SK-MEL-5 (cell line): ENCODE measurements at places on chromosomes 2 and 18. TPM values are rescaled to one million over a fixed set of nuclear protein-coding genes. Genes with fewer than 3 reads are reported as not detected.

- no peak for DNase-seq
These were observed 59.6 kb downstream of the EIPR1 start for GRCh38 chr2:3317871-3318590.

DNA sequence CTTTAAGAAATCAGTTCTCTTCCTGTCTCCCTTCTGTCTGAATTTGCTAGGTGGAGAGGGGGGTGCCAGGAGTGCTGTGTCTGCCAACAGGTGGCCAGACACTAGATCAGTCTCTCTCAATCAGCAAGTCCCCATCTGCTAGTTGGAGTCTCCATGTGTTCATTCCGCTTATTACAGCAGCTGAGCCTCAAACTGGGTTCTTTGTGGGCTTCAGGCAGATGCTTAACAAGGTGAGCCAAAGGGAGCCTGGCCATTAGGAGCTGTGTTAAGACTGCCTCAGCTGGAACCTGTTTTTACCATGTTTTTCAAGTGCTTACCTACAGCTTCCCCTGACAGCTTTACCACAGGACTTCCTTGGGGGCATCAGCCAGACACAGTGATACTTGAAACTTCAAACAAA is 401.9 kb downstream of the LRP1B start:
- DNase-seq, result no peak

- no peak for DNase-seq
These were observed 1.0 kb downstream of the EPHA4 start for GRCh38 chr2:221571025-221571550.

ACMSD gene
- not detected in 2 replicates for total RNA-seq

GRCh38 chr2:240232961-240233884 is 92.8 kb upstream of the OTOS start:
- peak; percentile 78 for DNase-seq

DNA sequence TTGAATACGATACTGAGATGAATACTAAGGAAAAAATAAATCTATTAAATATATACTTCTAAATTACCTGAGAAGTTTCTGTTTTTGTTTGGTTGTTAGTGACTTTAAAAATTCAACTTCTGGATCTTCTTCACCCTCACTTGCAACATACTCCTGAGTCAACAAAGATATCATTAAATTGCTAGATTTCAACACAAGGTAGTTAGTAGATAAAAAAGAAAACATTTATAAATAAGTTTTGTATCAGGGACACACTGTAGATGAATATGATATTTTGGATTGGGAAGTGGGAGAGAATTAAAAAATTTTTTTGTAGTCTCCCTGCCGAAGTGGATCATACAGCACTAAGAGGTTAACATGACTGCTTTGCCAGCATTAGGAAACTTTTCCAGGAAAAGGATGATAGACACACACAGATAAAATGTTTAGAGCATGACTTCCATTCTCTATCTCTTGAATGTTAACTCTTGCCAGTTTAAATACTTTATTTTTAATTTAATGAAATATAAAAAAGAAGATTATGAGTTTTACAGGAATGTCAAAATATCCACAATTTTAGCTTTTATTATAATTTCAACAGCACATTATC is 15.9 kb downstream of the SP9 start:
- no peak for DNase-seq

- peak; percentile 17 for DNase-seq
These were observed 257.0 kb upstream of the GYPC start for GRCh38 chr2:126399001-126399400.

PDE6D gene
- 37.7 and 43.6 TPM in 2 replicates for total RNA-seq

DNA sequence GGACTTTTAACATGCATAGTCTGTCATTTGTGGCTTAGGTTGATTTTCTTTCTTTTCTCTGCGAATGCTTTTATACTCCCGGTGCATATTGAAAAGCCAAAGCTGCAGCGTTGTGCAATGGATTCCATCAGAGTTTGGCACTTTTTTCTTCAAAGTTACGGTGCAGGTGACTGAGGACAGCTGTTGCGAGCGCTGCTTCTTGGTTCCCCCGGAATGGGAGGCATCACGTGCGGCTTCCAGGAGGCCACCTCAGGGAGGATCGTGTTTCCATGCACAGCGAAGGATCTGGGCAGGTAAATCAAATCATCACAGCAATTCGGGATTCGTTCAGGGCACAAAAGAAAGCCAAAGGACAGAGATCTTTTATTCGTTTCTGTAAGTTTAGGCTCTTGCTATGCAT is 109.6 kb upstream of the ALKAL2 start:
- no peak for DNase-seq

SERPINB12 gene
- total RNA-seq, result not detected in 2 replicates

- DNase-seq, result no peak
These were observed 44.5 kb downstream of the COL3A1 start for GRCh38 chr2:189018631-189019030.

DNA sequence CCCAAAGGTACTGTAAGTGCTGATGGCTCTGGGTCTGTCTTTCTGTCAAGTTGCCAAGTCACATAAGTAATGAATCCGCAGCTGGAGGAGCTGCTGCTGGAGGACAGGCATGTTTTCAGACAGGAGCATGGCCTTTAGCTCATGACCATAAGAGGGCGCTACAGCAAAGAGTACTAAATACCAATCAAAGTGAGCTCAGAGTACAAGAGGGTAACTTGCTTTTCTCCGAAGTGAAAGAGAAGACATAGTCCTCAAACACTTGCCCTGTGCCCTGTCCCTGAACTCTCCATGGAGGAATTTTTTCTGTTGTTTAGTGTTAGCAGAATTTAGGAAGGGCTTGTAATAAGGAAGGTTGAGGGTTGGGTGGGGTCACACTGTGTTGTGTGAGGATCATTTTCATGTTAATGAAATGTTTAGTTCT is 58.0 kb upstream of the EML6 start:
- DNase-seq, result peak; percentile 87

RUFY4 gene
- not detected in 2 replicates for total RNA-seq

DNA sequence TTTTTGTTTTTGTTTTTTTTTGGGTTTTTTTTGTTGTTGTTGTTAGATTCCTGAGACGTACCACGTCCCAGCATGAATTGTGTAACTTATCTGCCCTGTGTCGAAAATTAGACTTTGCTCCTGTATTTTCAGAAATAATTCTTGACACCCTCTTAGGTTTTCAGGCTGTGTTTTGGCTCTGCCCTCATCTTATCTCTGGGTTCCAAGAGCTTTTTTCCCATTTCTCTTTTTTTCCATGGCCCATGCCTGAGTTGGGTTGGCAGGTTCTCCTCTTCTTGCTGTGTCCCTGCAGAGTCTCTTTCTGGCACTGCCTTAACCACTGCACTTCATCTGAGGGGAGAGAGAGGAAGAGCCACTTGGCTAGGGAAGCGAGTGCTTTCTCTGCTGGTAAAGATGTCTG is 42.4 kb downstream of the CTIF start:
- no peak for DNase-seq

DNA sequence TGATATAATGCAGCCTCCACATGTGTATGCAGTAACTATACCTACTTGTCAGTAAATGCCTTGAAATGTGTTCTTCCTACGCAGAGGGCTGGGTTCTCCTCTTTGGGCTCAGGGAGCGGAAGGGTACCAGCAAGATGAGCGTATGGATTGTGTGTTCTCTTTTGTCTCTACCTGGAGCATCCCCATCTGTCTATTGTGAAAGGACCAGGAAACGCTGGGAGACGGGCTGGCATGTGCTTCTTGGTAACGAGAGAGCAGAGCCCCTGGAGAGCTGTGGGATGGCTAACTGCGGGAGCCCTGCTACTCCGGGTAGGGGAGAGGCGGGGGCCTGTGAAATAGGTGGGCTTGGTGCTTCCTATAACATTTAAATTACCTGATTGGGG is 80.9 kb downstream of the BCL2 start:
- no peak for DNase-seq

- no peak for DNase-seq
These were observed 305.0 kb upstream of the EPAS1 start for GRCh38 chr2:45992021-45992740.

GRCh38 chr2:241272303-241273209 is 42.9 kb downstream of the HDLBP start:
- DNase-seq, result no peak

DNA sequence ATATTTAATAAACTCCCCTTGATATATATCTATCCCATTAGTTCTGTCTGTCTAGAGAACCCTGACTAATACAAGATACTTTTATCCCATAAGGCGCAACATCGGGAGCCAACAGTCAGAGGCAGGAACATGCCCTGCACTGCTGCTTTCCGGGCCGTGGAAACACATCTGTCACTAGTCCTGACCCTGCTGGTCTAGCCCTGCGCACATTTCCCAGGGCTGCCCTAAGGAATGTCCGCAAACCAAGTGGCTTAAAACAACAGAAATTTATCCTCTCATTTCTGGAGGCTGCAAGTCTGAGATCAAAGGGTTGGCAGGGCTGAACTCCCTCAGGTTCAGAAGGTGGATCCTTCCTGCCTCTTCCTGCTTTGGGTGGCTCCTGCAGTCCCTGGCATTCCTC is 114.2 kb upstream of the TPO start:
- DNase-seq, result no peak

GRCh38 chr2:111031546-111032478 is 88.9 kb upstream of the BCL2L11 start:
- no peak for DNase-seq

LIMS4 gene
- total RNA-seq, result 0.16 TPM in 1 of 2 replicates, not detected in the other

DAW1 gene
- 0.08 TPM in 1 of 2 replicates, not detected in the other for total RNA-seq

PDE1A gene
- total RNA-seq, result 0.19 TPM in 1 of 2 replicates, not detected in the other

DNA sequence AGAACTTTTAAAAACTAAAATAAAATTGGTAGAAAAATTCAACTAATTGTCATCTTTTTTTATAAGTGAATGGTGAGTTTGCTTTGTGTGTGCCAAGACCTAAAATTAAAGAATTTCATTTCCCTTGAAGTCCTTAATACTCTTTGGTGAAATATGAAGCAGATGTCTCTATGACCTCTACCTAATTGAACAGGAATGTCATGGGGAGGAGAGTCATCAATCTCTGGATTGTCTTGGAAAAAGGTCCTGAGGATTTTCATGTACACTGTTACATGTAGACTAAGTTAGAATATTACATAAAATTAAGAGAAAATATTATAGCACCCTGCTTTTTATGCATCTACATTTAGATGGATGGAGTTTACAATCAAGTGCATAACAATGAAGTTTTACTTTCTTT is 177.9 kb upstream of the LRP1B start:
- no peak for DNase-seq

DNA sequence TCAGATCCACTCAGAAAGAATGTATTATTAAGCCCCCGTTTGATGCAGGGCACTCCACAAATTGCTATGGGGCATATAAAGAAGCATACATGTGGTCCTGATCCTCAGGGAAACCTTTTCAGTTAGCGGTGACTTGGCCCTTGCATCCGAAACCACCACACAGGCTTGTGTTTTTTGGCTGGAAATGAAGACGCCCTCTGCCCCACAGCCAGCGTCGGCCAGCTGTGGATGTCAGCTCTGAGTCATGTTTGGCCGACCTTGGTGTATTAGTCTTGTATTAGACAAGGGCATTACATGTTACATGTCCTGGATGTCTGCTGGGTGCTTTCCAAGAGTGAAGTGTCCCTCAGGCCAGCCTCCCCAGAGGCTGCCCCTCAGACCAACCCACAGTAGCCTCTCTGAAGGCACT is 107.6 kb upstream of the MAP3K20 start:
- no peak for DNase-seq
